SK-N-SH (cell line): ENCODE measurements at places on chromosomes 11 and 22.

DNA sequence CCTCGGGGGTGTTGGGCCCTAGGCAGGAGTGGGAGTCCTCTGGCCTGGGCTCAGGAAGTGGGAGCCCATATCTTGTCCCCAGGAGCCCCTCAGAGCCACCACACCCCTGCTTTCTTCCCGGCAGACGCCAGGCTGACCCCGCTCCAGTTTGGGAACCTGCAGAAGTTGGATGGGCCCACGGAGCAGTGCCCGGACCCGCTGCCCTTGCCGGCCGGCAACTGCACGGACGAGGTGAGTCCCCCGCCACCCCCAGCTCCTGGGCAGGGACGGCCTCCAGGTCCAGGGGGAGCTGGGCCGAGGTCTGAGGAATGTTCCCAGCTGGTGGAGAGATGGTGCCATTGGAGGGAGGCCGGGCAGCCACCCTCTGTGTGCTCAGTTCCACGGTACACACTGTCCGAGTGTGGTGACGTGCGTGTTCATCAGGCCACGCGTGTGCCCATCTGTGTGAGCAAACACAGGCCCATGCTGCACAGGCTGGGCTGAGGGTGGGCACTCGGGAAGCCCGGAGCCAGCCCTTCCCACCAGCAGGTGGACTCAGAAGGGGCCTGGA is 4.8 kb downstream of the MUC5B start:
- peak; percentile 33 for DNase-seq

DNA sequence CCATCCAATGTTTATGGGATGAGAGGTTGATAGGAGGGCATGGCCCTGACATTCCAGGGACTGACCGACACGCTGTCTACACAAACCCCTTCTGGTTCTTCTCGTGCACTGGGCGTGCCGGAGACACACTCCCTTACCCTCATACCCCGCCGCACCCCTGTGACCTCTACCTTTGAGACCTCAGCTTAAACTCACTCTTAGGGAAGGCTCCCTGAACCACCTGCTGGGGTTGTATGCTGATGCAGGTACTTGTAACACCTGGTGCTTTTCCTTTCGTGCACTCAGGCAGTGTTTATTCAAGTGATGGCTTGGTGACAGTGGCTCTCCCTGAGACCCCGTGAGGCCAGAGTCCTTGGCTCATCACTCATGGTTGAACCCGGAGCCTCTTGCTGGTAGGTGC is 12.0 kb downstream of the PPARA start:
- no peak for DNase-seq

DNA sequence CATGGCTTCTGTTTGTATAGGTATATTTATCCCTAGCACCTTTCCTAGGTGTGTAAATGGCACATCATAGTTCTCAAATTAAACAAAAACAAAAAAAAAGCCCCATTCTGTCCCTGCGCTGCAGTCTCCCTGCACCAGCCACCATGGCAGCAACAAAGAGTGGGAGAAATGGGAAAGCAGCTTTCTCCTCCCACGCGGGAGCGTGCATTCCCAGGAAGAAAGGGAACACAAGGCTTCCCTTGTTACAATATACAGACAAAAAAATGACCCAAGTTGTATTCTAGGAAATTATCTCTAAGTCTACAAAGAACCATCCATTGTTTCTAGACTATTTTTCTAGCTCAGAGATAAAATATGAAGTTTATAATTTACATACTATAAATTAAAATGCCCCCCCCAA is 16.1 kb upstream of the TMPRSS5 start:
- DNase-seq: no peak

- no peak for DNase-seq
These were observed 4.9 kb upstream of the APOA5 start for GRCh38 chr11:116796548-116796947.

DNA sequence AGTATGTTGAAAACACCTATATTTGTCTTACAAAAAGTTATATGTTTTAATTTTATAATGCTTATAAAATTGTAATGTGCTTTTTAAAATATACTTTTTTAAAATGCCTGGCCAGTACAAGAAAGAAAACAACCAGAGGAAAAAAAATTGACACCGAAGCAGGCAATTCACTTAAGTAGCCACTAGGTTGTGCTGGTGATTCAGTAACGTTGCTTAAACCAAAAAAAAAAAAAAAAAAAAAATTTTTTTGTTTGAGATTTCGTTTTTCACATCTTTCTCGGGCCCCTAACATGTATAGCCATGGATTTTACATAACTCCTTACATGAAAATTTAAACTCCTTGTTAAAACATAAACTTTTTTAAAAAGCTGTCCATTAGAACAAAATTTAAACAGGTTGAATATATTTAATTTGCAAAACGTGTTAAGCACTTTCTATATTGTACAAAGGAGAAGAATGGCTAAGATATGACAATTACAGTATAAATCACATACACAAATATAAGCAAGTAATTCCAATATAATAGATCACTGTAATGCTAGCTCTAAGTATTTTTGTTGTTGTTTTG is 9.2 kb downstream of the OR8B4 start:
- no peak for DNase-seq

GRCh38 chr11:64711138-64711955 is 11.7 kb downstream of the NRXN2 start:
- DNase-seq: peak; percentile 70

DNA sequence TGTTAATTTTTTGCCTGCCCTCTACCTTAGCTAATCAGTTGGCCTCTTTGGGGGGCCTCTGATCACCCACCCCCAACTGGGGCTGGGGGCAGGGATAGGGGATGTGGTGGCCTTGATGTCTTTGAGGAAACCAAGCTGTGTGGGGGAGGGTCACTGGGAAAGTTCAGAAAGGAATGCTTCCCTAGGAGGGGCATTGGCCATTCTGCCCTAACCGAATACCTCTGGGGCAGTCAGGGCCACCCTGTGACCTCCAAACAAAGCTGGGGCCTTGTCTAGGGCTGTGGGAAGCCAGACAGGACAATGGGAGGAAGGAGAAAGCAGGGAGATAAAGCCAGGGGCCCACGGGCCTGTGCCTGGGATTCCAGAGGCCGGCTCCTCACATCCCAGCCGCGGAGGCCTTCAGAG is 97.5 kb downstream of the TSPAN18 start:
- DNase-seq: no peak

DNA sequence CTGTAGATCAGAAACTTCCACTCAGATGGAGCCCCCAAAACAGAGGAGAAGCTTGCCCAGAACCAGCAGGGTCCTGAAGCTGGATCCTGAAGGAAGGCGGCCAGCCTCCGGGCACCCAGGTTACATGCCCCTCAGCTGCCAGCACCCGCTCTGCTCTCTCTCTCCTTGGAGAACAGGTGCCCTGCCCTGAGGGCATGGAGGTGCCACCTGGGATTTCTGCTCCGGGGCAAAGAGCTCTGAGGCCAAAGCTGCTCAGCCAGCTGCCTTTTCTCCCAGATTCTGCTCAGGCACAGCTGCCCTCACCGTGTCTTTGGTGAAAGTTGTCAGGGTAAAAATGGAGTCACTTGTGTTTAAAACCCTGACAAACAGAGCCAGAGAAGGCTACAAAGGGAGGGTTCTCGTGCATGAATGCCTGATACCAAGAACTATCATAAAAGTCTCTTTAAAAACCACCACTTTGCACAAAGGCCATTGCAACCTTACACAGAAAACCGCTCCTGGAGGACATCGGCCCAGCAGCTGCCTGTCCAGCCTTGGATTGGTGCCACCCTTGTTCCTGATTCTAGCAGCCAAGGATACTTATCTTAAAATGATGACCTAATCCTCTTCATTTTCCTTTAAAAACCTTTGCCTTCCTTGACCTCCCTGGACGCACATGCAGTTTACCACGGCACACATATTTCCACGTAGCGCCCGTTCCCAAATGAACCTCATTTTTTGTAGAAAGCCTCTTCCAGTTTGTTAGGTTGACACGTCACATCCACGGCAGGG is 140.0 kb downstream of the CACNA1I start:
- DNase-seq: no peak

DNA sequence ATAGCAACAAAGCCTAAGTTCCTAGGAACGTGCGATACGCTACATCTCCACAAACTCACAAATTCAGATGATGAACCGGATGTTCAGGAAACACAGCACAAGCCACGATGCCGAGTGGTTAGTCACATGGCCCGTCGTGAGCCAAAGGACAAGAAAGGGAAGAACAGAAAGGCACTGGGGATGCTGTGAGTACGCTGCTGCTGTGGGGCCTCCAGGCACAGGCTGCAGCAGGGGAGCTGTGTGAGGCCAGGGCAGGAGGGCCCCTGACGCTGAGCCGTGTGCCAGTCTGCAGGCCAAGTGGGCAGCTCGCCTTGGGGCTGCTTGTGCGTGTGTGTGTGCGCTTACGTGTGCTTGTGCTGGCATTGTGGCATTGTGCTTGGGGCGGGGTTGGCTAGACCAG is 89.4 kb downstream of the CTTN start:
- DNase-seq: no peak

DNA sequence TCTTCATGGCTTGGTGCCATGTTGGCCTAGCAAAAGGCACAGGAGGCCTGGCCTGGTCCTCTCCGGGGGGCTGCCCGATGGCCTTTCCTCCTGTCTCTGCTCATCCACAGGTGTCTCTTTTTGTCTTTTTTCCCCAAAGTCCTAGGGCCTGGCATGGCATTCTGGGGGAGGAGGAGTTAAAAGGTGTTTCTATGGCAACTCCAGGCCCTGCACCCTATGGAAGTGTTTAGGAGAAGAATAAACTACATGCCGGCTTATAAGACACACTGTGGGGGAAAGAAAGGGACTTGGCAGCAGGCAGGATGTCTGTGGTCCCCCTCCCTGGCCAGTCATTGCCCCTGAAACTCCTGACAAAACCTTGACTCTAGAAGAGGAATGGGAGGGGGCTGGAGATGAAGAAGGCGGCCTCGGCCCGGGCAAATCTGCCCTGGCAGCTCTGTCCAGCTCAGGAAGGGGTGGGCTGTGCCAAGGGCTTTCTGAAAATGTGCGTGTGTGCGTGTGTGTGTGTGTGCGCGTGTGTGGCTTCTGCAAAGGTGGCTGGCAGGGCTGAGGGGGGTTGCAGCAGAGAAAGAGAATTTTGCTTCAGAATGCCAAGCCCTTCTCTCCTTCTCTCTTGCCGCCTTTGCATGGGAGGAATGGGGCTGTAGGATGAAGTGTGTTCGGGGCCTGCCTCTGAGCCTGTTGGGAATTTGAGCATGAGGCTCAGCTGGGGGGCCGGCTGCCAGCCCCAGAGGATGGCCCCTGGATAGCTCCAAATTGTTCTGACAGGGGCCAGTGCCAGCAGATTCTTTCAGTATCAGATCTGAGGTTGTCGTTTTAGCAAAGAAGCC is 3.2 kb downstream of the TIMP3 start:
- no peak for DNase-seq

DNA sequence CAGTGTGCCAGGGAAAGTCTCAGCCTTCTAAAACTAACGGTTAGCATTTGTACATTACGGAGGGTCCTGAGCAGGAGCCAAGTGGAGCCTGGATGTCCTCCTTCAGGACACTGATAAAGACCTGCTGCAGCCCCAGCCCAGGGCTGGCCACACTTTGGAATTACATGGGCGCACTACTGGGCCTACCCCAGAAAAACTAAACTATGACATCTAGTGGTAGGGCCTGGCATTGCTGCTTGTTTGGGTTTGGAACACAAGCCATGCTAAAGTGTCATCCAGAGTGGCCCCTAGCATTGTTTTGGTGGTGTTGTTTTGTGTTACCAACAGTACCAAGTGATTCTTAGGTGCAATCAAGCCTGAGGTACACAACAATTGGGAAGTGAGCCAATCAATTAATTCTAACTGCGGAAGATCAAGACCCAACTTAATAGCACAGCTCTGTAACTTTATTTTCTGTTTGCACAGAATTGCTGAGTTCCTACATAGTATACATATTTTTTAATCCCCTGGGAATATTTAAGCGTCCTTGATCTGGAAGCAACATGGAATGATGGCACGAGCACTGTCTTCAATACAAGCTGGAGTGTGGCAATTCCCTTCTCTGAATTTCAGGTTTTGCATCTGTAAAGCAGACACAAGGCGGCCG is 340.7 kb downstream of the LARGE1 start:
- peak; percentile 67 for DNase-seq

- no peak for DNase-seq
These were observed 10.6 kb downstream of the EIF3M start for GRCh38 chr11:32594272-32594671.

DNA sequence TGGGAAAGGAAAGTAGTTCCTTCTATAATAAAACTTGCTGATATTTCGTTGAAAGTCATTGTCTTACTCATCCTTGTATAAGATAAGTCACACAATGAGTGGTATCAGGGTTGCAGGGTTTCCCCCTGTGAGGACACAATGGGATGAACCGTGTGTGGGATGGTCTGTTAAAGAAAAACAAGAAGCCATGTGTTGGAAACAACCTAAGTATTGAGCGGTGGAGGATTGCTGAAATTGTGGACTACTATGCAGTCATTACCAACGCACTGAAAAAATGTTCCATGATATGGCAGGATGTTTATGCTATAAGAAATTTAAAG is 28.6 kb downstream of the PTPRJ start:
- no peak for DNase-seq

DNA sequence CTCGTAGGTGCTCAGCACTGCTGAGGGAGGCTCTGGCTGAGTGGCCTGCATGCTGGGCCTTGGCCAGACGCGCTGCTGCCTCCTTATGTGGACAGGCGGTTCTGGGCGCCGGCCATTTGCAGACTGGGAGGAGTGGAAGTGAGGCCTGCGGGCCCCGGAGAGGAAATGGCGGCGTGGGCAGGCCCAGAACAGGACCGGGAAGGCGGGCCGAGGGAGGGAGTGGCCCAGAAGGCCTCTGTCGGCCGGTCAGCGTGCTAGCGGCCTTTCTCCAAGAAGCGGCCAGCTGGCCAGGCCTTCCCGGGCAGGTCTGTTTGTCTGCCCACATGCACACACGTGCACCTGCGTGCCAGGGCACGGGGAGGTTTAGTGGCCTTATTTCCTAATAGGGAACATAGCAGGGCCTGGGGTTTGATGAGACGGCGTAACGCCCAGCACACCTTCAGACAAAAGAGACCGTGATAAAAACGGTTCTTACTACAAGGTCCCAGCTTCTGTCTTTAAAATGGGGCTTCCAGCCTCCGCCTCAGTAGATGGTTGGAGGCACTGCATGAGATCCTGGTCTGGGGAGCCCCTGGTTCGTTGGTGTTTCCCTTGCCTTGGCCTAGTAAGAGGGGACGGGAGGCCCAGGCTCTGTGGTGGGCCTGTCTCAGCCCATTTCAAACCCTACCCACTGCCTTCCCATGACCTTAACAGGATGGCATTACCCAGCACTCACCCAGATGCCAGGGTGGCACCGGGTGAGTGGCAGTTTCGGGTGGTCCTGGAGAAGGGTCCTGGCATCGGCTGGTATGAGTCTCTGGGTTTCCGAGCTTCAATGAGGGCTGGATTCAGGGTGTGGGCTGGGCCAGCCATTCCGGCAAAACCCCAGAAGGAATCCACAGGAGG is 65.1 kb upstream of the PPARA start:
- peak; percentile 74 for DNase-seq

GRCh38 chr11:25733777-25734176 is 598.2 kb upstream of the ANO3 start:
- DNase-seq: no peak

- no peak for DNase-seq
These were observed 958 bp upstream of the TUT1 start for GRCh38 chr11:62592146-62592815.
